Breast epithelium (tissue), 4 donors: ENCODE measurements at places on chromosomes 1 and 21.
A peak's percentile ranks its signal among the peaks of the same experiment; 100 is the strongest.

GRCh38 chr1:169186106-169186505 lies 79.6 kb downstream of the ATP1B1 start:
- no peaks in the 10 kb centered on the region for H3K36me3 ChIP-seq
- H3K4me3 ChIP-seq, result no peak overlapping the region
- no peak for DNase-seq
- no peak overlapping the region for H3K27ac ChIP-seq
- H3K4me1 ChIP-seq, result no peaks in the 10 kb centered on the region

GRCh38 chr21:34592120-34592955 lies 22.6 kb downstream of the RCAN1 start:
- DNase-seq, result no peak
- no peaks in the 10 kb centered on the region for H3K27me3 ChIP-seq
- H3K27ac ChIP-seq, result peak overlapping the region; percentile 20
- no peak overlapping the region for H3K4me3 ChIP-seq

- peak overlapping the region; percentile 79 for H3K27ac ChIP-seq
- H3K27me3 ChIP-seq, result no peaks in the 10 kb centered on the region
- DNase-seq, result no peak
- peak overlapping the region; percentile 73 for H3K4me3 ChIP-seq
- no peaks in the 10 kb centered on the region for H3K4me1 ChIP-seq
Measured at GRCh38 chr1:40530735-40531380, 579 bp upstream of the ZNF684 start.

DNA sequence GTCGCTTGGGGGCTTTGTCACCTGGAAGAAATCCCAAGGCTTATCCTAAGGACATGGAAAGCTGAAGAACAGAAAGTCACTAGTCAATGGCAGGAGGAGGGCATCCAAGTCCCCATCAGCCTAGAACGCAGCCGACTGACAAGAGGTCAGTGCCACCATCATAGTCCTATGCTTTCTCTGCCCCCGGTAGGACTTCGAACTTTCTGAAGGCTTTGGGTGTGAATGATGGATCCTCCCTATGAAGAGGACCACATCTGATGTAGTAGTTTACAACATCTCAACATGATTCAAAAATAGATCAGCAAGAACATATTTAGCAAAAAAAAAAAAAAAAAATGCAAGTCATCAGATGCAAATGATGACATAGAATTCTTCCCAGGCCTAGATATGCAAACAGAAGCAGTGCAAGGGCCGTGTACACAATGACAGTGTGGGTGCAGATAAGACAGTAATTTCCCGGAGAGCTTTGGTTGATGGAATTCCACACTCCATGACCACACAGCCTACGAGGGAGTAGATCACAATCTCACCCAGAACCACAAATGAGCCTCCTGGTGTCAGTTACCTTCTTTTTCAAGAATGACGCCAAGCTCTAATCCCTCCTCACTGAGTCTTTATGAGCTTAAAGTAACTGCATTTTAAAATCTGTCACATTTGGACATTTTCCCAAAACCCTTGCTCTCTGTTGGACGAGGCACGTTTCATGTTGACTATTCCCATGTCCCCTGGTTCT lies 88.2 kb downstream of the PSMG1 start:
- no peaks in the 10 kb centered on the region for H3K27me3 ChIP-seq
- H3K4me3 ChIP-seq, result no peak overlapping the region
- H3K27ac ChIP-seq, result peak overlapping the region; percentile 72
- no peaks in the 10 kb centered on the region for H3K4me1 ChIP-seq

GRCh38 chr1:1004780-1005697 lies 5.1 kb upstream of the HES4 start:
- no peak overlapping the region for H3K4me3 ChIP-seq
- peaks cover 19% of the 10 kb centered on the region for H3K4me1 ChIP-seq
- no peaks in the 10 kb centered on the region for H3K27me3 ChIP-seq
- DNase-seq, result no peak
- no peaks in the 10 kb centered on the region for H3K36me3 ChIP-seq

DNA sequence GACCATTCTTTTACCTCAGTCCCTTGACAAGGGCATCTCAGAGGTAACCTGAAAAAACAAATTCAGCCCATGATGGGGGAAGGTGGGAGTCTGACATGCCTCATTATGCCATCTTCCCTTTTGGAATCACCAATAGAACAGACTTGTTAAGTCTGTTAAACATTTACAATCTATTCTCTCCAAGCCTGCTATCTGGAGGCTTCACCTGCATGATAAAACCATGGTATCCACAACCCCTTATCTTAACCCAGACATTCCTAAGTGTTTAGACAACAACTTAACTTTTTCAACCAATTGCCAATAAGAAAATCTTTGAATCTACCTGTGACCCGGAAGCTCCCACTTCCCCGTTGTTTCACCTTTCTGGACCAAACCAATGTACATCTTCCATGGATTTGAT lies 233.0 kb upstream of the CACYBP start:
- H3K4me3 ChIP-seq, result no peak overlapping the region
- no peaks in the 10 kb centered on the region for H3K36me3 ChIP-seq
- H3K27ac ChIP-seq, result no peak overlapping the region
- no peak for DNase-seq
- H3K27me3 ChIP-seq, result no peaks in the 10 kb centered on the region
- H3K4me1 ChIP-seq, result no peaks in the 10 kb centered on the region

DNA sequence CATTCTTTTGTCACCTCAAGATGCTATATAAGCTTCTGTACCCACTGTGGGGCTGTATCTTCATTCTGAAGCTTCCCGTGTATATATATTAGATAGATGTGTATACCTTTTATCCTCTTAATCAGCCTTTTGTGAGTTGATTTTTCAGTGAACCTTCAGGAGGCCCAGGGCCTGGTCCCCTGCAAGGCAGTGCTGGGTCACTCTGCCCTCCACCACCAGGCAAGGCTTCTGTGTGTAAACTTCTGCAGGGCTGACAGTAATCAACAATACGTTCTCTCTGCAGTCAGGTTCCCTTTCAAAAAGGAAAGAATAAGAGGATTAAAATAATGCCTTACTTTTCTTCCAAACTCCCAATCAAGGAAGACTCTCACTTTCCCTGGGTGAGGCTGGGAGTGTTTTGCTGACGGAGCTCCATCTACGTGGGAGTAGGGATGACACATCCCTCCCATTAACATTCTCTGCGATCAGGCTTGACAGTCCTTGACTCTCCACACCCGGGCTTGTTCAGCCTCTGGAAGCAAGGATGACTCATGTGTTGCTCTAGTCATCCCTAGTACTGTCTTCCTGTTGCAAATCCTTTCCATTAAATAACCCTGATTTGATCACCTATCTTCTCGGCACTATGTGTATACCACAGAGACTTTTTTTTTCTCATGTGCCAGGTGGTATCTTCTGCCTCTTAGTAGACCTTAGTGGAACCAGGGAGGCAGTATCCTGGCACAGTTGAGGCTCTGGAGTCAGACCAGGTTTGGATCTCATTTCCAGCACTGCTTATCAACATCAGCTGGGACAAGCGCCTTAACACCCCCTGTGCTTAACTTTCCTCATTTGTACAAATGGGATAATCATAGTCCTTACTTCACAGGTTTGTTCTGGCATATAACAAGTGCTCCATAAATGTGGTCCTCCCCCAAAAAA lies 70.3 kb upstream of the KCNK1 start:
- DNase-seq, result no peak
- no peaks in the 10 kb centered on the region for H3K4me1 ChIP-seq
- H3K36me3 ChIP-seq, result no peaks in the 10 kb centered on the region
- no peaks in the 10 kb centered on the region for H3K27me3 ChIP-seq
- no peak overlapping the region for H3K27ac ChIP-seq
- H3K4me3 ChIP-seq, result peak overlapping the region; percentile 17

GRCh38 chr1:13760921-13761320 lies 60.9 kb downstream of the PRDM2 start:
- H3K27ac ChIP-seq, result peak overlapping the region; percentile 46
- no peaks in the 10 kb centered on the region for H3K36me3 ChIP-seq
- peak; percentile 31 for DNase-seq
- H3K4me1 ChIP-seq, result peaks cover 22% of the 10 kb centered on the region

- H3K27me3 ChIP-seq, result no peaks in the 10 kb centered on the region
- H3K36me3 ChIP-seq, result no peaks in the 10 kb centered on the region
- no peaks in the 10 kb centered on the region for H3K4me1 ChIP-seq
- no peak overlapping the region for H3K27ac ChIP-seq
- no peak overlapping the region for H3K4me3 ChIP-seq
- no peak for DNase-seq
Measured at GRCh38 chr1:186420923-186421322, 40.0 kb downstream of the PDC start.

DNA sequence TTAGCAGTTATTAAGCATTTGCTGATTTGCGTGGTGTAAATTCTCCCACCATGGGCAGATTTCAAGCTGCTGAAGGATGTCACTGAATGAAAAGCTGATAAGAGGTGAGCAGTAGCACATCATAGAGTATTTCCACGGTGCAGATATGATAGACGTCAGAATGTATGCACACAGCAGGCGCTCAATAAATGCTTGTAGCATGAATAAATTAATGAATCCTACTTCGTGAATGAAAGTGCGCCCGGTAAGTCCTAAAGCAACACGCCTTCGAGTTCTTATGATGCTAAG lies 510 bp upstream of the UBIAD1 start:
- H3K36me3 ChIP-seq, result no peaks in the 10 kb centered on the region
- peak overlapping the region; percentile 9 for H3K27ac ChIP-seq
- peak overlapping the region; percentile 93 for H3K4me3 ChIP-seq
- H3K27me3 ChIP-seq, result no peaks in the 10 kb centered on the region
- peaks cover 8% of the 10 kb centered on the region for H3K4me1 ChIP-seq
- no peak for DNase-seq

DNA sequence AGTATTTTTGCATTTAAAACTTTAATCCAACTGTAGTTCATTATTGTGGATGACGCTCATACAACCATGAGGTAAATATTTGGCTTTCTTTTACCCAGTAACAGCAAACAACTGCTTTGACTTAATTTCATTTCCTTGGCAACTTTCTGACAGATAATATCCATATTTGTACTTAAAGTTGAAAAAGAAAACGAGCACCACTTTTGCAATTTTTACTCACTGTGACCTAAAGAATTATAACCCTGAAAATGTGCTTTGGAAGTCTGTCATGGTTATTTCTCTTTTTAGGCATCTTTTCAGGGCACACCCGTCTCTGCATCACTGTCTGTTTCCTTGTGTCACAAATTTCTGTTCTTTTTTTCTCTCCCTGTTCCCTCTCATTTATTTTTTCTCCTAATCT lies 918 bp upstream of the CD2 start:
- H3K4me3 ChIP-seq, result no peak overlapping the region
- no peaks in the 10 kb centered on the region for H3K4me1 ChIP-seq
- H3K27ac ChIP-seq, result no peak overlapping the region

- no peaks in the 10 kb centered on the region for H3K27me3 ChIP-seq
- peaks cover 8% of the 10 kb centered on the region for H3K4me1 ChIP-seq
- no peak overlapping the region for H3K27ac ChIP-seq
- H3K4me3 ChIP-seq, result no peak overlapping the region
- no peaks in the 10 kb centered on the region for H3K36me3 ChIP-seq
Measured at GRCh38 chr1:64891448-64891825, 74.9 kb downstream of the JAK1 start.

DNA sequence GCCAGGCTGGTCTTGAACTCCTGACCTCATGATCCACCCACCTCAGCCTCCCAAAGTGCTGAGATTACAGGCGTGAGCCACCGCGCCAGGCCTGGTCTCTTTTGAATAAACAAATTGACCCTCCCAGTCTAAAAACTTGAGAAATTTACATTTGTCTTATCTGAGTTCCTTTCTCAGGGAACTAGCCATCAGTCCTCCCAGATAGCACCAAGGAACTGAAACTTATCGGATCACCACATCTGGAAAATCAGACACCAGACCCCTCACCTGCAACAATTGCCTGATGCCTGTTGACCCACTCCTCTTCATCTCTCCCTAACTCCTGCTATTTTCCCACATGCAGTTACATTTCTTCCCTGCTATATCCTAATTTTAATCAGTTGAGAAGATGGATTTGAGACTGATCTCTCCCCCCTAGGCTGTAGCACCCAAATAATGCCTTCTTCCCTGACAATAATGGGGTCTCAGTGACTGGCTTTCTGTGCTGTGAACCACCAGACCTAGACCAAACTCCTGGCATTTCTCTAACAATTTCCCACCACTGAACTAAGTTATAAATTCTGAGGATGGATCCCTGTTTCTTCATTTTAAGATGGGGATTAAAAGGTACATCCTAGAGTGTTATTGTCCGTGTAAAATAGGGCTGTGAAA lies 951 bp upstream of the CBR1 start:
- H3K4me3 ChIP-seq, result no peak overlapping the region
- H3K4me1 ChIP-seq, result peaks cover 19% of the 10 kb centered on the region
- H3K27ac ChIP-seq, result peak overlapping the region; percentile 63
- H3K27me3 ChIP-seq, result no peaks in the 10 kb centered on the region
- DNase-seq, result no peak

- DNase-seq, result peak; percentile 80
- H3K36me3 ChIP-seq, result no peaks in the 10 kb centered on the region
- H3K4me3 ChIP-seq, result no peak overlapping the region
- H3K27me3 ChIP-seq, result no peaks in the 10 kb centered on the region
- H3K27ac ChIP-seq, result peak overlapping the region; percentile 87
Measured at GRCh38 chr1:202018468-202019234, 8.3 kb downstream of the ELF3 start.
